SK-N-SH (cell line): ENCODE measurements at places on chromosomes 12 and 14.

- DNase-seq, result peak; percentile 24
Observed at GRCh38 chr12:44098786-44099185, 262.9 kb downstream of the TMEM117 start.

- DNase-seq, result no peak
Observed at GRCh38 chr12:25975179-25975578, 16.7 kb downstream of the RASSF8 start.

DNA sequence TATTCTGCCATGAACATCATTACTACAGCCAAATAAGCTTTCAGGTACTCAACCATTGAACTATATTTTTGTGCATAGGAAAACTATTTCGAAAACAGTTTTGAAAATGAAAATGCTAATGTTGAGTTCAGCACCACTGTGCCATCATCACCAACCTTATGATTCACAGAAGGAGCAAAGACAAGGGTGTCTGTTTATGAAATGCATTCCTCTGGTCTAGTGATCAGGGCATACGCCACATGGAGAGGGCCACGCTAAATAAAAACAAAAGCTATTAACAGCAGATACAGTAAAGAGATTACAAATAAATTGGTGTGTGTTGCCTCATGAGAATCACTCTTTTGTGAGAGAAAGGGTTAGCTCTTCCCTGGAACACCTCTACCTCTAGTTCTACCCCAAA lies 43.2 kb upstream of the BMAL2 start:
- DNase-seq, result no peak

DNA sequence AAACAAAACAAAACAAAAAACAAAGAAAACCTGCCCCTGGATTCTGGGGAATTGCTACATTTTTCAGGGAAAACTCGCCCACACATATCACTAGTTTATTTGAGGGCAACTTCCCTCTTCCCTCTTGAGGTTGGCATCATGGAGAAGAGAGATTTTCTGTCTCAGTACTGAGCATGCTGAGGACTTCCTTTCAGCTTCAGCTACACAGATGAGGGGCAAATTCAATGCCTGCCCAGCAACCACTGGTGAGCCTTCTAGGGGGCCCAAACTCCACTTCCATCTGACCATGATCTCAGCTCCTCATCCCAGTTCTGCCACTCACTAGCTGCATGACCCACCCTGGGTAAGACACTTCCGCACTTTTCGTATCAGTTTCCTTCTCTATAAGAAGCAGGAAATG lies 63.1 kb upstream of the SCN8A start:
- no peak for DNase-seq
